Heart left ventricle (tissue), 16 donors: ENCODE measurements at places on chromosomes 5 and 9. TPM values are rescaled to one million over a fixed set of nuclear protein-coding genes. Genes with fewer than 3 reads are reported as not detected.

TEX48 gene
- total RNA-seq: not detected

ENTPD2 gene
- 1.0 TPM for total RNA-seq

LIFR gene
- 66.8 TPM for total RNA-seq

CYLC2 gene
- total RNA-seq: not detected

F2RL2 gene
- total RNA-seq: 0.52 TPM
